ENCODE measurements at places on chromosomes 5 and 9.

DNA sequence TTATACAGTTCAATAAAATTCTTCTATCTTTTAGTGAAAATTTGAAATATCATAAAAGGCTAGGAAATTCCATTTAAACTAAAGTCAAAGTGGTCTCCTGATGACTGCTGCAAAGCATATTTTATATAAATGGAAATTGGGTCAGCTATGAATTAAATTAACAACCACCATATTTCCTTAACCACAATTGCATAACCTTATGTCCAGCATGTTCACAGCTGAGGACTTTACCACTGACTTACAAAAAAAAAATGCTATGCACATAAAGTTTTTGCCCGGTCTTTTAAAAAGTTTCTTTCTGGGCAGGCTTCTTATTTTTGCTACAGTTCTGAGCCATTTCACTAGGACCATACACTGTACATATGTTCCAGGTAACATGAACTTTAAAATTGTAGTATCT lies 208.6 kb upstream of the RGMB start:
- peak; percentile 56 for DNase-seq

DNA sequence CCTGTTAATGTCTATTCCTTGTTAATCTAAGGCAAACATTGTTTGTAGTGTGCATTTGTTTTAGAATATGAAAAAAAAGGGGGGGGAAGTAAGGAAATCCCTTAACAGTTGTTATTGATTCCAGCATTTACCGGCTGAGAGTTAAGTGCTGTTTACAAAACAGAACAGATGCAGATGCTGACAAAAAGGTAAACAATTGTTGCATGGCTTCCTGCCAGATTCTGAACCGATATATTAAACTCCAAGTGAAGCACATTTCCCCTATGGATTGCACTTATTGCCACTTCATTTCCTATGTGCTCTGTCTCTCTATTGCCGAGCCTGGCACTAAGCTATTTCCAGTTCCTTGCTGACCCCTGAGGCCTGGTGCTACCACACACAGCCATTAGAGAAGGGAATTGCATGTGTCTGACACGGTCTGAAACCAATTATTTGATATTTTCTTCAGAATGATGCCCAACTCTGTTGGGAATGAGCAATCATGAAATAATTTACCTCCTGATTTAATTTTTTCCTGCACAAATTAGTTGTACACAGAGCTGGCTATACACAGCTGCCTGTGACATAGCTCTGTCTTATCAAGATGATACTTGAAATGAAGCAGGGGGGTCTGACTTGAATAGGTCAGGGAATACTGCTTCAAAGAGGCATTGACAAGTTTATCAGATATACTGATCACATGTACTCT lies 109.8 kb downstream of the KIAA0825 start:
- no peak for DNase-seq

DNA sequence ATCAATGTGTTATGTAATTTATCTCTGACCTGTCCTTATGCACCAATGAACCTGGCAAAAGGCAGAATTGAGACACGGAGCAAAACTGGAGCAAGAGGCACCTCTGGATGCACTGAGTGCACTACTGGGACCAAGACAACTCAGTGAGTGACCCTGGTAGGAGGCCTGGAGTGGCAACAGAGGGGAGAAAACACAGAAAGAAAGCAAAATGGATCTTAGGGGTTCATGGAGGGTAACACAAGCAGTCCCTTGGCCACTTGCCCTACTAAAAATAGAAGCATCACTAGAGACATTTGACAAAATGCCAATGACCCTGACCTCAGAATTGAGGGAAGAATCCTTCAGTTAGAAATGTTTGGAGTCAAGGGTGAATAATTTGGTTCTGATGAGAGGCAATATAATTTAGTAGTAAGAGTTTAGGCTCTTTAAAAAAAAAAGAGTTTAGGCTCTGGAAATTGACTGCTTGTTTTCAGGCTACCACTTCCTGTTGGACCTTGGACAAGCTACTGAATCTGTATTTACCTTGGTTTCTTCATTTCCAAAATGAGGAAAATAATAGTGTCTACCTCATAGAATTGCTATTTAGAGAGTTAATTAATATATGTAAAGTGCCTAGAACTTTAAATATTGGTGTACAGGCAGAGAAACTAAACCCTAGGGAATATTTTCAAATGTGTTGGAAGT lies 234.9 kb upstream of the TARS1 start:
- DNase-seq: peak; percentile 25

GRCh38 chr9:26310294-26310693 lies 582.3 kb downstream of the CAAP1 start:
- DNase-seq: peak; percentile 24

GRCh38 chr5:59598547-59598874 lies 295.0 kb downstream of the PDE4D start:
- peak; percentile 20 for DNase-seq

DNA sequence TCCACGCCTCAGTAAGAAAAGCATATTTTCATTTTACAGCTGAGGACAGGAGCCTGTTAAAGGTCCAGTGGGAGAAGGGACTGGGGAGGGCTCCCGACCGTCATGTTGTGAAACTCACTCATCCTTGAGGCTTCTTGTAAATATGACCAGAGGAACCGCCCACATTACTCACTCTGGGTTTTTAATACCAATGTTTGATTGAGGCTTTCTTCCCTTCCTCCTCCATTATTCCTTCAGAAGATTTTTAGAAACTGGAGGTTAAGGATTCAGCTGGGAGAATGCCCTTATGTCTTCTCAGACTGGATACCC lies 61.4 kb upstream of the GLRX start:
- DNase-seq: peak; percentile 75

GRCh38 chr5:75558221-75558620 lies 46.5 kb downstream of the POLK start:
- no peak for DNase-seq

DNA sequence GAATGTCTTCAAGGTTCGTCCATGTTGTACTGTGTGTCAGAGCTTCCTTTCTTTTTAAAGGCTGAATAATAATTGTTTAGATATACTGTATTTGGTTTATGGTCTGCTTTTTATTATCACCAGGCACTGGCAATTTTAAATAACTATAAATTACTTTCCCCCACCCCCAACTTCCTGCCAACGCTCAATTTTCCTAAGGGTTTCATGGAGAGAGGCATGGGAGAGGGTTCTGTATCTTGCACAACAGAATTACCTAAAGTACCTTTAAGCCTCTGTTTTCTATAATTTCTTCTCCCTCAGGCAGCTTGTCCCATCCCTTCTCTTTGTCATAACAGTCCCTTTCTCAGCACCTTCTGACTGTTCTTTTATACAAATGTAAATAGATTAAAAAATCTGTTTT lies 10.4 kb downstream of the PSAT1 start:
- no peak for DNase-seq

DNA sequence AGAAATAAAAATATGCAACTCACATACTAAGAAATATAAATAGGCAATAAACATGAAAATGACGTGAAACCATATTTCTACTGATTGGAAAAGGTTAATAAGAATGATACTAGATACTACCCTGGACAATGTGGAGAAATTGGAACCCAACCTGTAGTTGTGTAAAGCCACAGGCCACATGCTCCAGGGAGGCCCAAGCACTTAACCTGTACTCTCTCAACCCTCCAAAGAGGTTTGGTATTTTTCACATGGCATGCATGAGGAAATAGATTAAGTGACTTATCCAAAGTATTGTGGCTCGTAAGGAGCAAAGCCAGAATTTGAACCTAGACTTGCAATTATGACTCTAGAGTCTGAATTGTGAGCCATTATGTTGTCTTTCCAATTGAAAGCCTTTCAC lies 13.4 kb downstream of the LIFR start:
- DNase-seq: no peak

DNA sequence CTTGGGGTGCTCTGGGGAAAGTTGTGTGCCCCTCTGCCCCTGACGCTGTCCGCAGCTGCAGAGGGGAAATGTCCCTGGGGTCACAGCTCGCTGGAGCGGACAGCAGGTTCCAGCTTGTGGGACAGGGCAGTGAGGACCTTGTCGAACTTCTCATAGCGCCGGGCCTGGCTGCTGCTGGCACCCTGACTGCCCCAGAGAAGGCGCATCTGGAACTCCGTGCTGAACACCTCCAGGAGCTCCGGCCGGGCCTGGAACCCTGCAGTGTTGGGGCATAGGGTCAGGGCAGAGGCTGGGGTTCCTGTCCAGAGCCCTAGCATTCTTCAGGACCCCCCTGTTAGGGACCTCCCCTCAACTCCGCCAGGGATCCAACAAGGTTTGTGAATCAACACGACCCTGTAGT lies 3.6 kb upstream of the TOR2A start:
- DNase-seq: no peak

DNA sequence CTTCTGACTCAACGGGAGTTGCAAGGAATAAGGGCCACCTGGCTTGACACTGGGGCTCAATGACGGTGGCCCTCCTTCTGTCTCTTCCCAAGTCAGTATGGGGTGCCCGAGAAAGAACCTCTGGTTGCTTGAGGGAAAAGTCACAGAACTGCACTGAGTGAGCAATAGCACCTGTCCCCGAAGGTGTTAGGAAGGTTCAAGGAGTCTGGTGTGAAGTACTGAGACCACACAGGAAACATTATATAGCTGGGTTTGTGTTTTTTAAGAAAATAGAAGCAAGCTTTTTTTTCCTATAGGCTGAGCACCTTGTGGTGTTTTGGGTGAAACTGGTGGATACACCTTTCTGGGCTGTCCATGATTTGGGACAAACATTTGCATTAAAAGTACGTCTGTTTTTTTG lies 62.9 kb downstream of the SPIN1 start:
- no peak for DNase-seq

DNA sequence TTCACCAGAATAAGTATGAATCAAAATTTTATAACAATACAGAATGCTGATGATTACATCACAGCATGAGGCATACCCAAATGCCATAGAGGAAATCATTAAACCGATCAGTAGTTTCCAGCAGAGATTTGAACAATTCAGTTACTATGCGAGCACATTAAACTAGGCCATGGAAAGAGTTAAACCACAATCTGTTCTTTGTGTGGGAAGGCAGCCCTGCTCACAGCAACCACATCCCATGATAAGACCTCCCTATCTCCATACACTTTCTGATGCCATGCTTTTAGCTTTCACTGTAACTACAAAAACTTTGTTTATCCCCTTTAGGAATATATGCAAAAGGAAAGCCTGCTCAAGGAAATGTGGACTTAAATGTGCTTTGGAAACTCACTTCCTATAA lies 4.5 kb downstream of the NFIB start:
- peak; percentile 80 for DNase-seq

DNA sequence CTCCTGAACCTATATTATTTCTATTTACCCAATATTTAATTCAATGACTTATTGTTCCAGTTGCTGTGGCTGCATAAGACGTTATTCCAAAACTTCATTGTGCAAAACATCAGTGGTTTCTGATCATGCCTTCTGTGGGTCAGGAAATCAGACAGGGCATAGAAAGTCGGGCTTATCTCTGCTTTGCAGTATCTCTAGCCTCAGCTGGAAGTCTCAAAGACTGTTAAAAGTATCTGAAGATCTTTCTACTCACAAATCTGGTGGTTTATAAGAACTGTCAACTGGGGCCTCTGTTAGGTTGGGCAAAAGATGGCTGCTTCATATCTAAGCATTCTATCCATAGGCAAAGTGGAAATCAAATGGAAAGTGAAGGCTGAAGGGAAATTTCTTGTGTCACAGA lies 687.7 kb upstream of the ARRDC3 start:
- DNase-seq: no peak

DNA sequence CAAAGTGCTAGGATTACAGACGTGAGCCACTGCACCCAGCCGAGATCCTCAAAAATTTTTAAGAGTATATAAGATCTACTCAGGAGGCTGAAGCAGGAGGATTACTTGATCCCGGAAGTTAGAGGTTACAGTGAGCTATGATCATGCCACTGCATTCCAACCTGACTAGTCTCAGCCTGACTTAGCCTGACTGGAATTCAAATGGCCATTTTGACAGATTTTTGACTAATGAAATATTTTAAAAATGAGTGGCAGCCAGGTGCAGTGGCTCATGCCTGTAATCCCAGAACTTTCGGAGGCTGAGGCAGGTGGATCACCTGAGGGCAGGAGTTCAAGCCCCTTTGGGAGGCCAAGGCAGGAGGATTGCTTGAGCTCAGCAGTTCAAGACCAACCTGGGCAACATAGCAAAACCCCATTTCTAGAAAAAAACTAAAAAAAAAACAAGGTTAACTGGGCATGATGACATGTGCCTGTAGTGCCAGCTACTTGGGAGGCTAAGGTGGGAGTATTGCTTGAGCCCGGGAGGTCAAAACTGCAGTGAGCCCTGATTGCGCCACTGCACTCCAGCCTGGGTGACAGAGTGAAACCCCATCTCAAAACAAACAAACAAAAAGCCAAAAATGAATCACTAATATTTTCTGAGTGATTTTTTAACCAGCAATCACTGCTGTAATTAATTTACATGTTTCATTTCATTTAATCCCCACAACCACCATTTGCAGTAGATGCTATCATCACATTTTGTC lies 16.6 kb downstream of the ATOX1 start:
- DNase-seq: peak; percentile 78

DNA sequence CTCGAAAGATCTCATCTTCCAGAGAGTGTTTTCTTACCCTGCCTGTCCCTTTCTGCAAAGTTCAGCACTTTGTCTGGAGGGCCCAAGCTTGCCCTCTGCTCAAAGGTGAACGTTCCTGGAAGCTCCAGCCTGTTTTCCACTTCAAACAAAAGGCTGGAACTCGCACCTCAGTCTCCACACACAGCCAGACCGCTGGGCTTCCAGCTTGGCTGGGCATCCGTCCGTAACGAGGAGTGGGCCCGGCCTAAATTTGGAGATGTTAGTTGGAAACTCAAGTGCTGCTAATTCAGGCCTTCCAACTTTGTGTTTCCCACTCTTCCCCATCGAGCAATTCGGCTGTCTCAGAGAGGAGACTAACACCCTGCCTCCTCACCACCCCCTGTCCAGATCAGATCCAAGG lies 35.1 kb downstream of the FGF18 start:
- no peak for DNase-seq

DNA sequence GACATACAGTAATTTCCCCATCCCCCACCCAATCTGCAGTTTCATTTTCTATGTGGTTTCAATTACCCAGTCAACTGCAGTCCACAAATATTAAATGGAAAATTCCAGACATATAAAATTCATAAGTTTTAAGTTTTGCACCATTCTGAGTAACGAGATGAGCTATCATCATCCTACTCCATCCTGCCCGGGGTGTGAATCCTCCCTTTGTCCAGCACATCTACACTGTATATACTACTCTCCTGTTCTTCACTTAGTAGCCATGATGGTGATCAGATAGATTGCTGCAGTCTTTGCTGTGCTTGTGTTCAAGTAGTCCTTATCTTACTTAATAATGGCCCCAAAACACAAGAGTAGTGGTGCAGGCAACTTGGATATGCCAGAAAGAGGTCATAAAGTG lies 11.3 kb downstream of the OXCT1 start:
- DNase-seq: no peak

- DNase-seq: peak; percentile 8
These were observed 87.9 kb upstream of the IFNK start for GRCh38 chr9:27436234-27436633.

GRCh38 chr5:129912601-129913255 lies 8.5 kb downstream of the CHSY3 start:
- no peak for DNase-seq

GRCh38 chr9:2319421-2319820 lies 302.2 kb upstream of the VLDLR start:
- DNase-seq: no peak

DNA sequence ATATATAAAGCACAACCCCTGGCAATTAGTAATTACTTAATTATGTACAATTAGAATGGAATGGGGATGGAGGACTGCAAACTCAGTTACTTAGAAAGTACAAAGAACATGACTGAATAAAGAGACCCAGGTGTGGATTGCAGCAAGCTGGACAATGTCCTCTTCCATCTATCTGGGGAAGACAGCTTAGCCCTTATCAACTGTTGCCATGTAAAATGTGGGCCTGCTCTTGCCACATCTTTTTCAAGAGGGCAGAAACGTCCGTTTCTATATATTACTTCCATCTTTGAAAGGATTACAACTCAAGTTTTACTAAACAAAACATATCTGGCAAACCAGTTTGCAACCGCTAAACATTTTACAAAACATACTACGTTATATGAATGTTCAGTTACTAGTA lies 26.2 kb downstream of the GOLPH3 start:
- DNase-seq: no peak

Measured in choroid plexus epithelial cell (primary cell).